ENCODE measurements at places on chromosomes 3 and 15. TPM values are rescaled to one million over a fixed set of nuclear protein-coding genes. Genes with fewer than 3 reads are reported as not detected.
A peak's percentile ranks its signal among the peaks of the same experiment; 100 is the strongest.

ABHD2 gene
- total RNA-seq = 89.0 TPM

PROS1 gene
- 0.20 TPM for total RNA-seq

SPTBN5 gene
- 1.5 TPM for total RNA-seq

P2RY1 gene
- 0.19 TPM for total RNA-seq

SEC22A gene
- total RNA-seq = 13.8 TPM

IMPG2 gene
- total RNA-seq = 0.50 TPM

ADAMTS17 gene
- total RNA-seq = 5.0 TPM

PEX11A gene
- total RNA-seq = 2.8 TPM

DNA sequence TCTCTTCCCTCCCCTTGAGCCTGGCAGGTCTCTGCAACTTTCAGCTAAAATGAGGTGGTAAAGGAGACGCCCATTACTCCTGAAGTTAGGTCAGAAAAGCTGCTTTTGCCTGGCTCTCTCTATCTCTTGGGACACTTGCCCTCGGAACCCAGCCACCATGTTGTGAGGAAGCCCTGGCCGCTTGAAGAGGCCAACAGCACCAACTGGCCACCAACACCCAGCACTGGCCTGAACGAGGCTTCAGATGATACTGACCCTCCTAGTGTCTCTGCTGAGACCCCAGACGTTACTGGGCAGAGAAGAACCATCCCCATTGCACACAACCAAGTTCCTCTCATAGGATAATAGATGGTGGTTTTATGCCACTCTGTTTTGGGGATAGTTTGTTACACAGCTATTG lies 49.5 kb upstream of the PCSK6 start:
- no peak for DNase-seq

DNA sequence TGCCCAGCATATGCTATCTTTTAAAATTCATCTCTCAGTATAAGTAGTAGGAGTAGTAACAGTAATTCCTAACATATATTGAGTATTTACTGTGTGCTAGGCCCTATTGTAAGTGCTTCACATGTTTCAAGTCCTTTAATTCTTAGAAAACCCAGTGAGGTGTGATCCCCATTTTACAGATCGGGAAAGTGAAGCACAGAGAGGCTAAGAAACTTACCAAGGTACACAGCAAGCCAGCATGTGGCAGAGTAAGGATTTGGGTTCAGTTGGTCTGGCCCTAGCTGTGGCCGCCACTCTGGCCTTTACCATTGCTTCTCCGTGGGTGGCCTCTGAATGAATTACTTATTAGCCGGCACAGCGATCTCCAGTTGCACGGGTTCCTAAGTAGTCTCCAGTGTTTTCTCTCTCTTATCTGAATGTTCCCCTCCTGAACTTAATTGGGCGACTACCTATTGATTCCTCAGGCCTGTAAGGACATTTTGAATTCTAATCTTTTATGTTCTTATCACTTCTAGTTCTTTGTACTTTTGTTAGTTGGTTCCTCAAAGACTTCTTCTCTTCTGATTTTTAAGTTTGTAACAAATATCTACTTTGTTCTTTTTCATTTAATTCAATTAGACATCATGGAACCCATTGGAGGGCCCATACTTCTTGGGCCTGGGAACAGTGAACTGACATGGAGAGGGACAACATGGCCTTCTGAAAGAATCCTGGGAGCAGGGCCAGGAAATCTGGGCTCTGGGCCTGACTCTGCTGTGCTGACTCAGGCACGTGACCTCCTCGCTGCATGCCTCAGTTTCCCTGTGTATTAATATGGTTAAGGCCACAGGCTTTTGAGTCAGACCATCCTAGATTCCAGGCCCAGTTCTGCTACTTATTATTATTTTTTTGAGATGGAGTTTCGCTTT lies 11.6 kb downstream of the CLCN2 start:
- DNase-seq = no peak

GRCh38 chr15:35271371-35272043 lies 186.4 kb upstream of the NANOGP8 start:
- DNase-seq = no peak

- no peak for DNase-seq
Observed at GRCh38 chr3:66819993-66820501, 178.1 kb upstream of the KBTBD8 start.

DNA sequence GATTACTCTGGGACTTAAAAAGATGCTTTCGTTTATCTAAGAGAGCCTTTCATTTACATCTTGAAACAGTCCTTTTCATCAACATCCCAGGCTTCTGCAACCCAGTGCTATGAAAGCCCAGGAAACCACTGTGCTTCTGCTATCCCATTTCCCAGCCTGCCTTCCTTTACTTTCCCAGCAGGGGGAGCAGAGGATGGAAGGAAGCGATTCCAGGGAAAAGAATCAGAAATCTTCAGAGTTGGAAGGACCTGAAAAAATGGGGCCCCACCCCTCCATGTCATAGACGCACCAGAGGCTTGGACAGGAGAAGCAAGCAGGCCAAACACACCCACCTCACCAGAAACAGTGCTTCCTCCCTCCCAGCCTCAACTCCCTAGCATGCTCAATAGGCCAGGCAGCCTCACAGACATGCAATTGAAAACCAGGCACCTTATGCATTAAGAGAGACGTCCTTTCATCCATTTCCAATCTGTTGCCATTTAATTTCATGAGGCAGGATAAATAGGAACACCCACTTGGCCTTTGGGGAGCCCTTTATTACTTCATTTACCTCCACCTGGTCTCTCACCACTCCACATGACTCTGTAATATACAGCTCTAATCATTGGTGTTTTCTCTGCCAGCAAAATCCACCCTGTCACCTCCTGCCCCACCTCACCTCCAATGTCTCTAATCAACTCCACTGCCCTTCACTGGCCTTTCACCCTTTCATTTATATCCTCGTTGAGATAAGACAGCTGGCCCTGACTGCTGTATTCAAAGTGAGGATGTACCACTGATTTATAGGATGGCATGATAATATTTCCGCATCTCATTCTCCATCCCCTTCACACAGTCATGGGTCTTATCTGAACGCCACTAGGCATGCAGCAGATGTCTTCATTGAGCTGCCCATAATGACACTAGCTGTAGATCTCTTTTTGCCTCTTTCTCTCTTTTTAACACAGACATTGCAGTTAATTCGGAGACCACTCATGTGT lies 583.9 kb downstream of the NTRK3 start:
- DNase-seq = no peak

DNA sequence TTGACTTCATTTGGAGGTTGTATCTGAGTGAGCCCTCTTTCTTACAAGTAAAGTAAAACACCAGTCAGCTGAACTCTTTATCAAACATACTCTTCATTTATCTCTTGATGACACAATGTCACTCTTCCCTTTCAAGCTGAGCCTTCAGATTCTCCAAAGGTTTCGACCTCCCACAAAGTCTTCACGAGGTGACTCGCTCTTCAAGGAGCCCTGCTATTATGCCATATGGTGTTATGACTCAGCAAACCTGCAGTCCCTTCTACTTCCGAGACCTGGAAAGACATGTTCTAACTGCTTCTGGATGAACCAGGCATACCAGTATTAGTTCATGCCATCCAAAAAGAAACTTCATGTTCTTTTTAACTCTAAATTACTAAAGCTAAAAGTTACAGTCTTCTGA lies 23.1 kb downstream of the AADAC start:
- DNase-seq = no peak

DNA sequence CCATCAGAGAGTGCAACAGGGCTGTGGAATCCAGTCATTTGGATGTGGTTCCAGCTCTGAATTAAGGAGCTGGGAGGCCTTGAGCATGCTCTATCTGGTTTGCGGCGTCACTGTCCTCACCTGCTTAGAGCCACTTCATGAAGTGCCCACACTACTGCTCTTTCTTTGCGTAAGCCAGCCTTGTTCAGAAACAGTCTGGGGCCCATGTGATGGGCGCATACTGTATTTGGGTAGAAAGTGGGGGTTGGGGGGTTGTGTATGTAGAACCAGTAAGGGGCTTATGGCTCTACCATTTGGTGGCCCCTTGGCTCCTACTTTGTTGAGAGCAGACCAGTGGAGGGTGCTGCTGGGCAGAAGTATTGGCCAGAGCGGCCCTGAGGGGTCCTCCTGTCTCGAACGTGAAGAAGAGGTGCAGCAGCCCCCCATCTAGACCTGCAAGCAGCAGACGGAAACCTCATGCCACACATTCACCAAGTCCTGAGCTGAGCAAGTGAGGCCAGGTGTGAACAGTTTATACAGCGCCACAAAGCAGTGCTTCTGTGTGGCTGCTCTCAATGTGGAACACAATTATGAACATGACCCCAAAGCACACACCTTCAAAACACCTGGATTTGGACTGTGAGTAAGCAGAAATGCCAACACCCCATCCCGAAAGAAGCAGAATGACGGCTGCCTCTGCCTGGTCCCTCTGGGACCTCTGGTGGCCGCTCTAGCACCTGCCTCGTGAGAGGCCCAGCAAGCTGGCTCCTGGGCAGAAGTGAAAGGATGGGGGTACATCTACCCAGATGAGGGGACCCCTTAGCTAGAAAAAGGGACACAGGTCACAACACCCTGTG lies 26.6 kb downstream of the SRPRB start:
- no peak for DNase-seq

DNA sequence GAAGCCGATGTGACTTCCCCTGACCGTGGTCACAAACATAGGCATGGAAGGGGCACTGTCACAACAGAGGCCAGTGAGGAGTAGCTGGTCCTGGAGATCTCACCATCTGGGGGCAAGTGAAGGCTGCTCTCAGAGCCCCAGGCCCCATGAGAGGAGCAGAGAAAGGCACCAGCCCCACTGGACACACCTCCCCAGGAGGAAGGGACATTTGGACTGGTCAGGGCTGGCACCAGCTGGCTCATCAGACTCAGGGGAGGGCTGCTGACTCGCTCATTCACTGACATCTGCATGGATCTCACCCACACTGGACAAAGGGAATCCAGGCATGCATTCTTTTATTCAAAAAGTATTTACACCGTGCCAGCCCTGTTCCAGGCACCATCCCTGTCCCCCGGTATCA lies 26.8 kb downstream of the ESYT3 start:
- no peak for DNase-seq

GRCh38 chr15:40354408-40355171 lies 3.4 kb upstream of the DISP2 start:
- DNase-seq = no peak

DNA sequence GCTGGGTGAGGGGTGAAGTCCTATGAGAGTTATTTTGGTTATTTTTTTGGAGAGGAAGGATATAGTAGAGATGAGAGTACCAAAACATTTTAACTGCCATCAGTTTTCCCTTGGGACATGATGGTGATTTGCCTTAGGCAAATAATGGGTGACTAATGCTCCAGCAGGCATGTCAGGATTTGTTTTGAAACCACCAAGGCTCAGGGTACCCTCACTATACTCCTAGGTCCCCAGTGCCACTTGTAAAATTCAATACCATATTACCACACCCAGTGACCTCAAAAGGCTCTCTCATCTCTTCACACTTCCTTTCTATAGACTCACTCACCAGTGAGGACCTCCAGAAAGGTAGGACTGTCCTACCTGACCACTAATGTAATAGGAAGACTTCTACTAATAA lies 83.6 kb downstream of the WDR72 start:
- no peak for DNase-seq

- DNase-seq = no peak
Observed at GRCh38 chr15:57398336-57398735, 22.0 kb downstream of the CGNL1 start.

- no peak for DNase-seq
Observed at GRCh38 chr3:25025236-25025635, 402.8 kb upstream of the RARB start.

DNA sequence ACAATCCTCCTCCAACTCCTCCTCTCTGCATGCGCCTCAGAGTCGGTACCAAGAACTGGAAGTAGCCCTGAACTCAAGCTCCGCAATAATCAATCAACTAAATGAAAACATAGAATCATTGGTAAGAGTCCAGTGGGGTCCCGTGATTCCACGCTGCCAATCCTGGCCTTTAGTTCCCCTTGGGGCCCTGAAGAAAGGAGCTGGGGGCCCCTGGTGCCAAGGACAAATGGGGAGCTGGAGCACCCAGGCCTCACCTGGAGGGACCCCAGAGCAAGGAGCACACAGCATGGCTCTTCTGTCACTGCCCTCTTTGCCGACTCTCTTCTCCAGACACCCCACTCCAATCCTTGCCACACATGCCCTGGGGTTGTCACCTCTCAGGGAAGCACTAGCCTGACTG lies 80.3 kb downstream of the ADAMTS7 start:
- DNase-seq = no peak

- no peak for DNase-seq
Observed at GRCh38 chr15:68303134-68303533, 25.6 kb downstream of the FEM1B start.

- DNase-seq = no peak
Observed at GRCh38 chr3:142218703-142219102, 6.7 kb downstream of the GK5 start.

DNA sequence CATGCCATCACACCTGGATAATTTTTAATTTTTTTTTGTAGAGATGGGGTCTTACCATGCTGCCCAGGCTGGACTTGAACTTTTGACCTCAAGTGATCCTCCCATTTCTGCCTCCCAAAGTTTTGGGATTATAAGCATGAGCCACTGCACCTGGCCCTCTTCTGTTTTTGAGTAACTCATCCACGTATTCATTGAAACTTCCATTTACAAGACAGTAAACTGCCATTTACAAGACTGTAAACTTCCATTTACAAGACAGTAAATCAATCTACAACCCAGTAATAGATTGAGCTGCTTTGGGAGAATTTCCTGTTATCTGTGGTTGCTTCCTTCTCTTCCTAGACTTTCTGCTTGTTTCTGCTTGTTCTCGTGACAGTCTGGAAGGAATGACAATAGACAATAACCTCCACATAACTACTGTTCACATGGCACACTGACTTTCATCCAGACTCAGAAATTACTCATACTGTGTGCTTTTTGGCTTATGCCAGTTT lies 114.7 kb upstream of the CCNL1 start:
- DNase-seq = no peak

DNA sequence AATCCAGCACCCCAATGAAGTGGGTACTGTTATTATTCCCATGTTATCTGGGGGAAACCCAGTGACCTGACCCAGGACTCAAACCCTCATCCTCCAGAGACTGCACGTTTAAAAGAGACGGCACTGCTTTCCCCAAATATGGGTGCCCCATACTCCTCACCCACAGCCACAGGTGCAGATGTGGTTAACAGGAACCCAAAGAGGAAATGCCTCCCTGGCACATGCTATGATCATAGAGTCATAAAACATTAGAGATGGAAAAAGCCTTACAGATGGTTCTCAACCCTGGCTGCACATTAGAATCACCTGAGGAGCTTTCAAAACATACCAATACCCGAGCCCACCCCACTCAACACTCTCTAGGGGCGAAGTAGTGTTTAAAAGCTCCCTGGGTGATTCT lies 111.5 kb downstream of the SEMA5B start:
- peak; percentile 24 for DNase-seq

GRCh38 chr3:52705438-52705687 lies 228 bp downstream of the GLT8D1 start:
- DNase-seq = no peak
